ENCODE measurements at places on chromosomes 7 and 10.

DNA sequence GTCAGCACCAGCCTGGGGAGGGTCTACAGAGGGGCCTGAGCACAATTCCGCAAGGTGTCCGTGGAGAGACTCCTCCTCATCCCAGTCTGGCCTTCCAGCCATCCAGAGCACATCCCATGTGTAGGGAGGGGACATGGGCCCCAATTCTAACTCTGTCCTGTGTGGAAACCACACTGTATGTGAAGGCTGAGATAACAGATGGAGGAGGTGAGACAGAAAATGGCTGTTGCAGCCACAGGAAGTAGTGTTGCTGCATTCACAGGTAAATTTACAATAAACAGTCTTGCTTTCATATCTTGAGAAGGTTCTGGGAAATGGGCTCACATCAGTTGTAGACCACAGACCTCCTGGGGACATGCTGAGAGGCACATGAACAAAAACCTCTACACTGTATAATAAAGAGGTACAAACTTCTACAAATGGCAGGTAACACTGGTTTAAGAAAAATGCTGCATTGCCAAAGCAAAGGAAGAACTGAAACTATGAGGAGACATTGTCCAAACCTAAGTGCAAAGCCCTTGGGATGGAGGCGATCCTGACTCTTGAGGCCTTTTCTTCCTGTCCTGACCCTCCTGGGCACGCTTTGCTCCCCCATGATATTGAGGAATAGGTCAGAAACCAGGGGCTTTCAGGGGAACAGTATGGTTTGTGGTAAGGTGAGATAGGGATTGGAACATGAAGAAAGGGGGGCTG, 21.6 kb upstream of the GIMAP2 start:
- no peak for DNase-seq

DNA sequence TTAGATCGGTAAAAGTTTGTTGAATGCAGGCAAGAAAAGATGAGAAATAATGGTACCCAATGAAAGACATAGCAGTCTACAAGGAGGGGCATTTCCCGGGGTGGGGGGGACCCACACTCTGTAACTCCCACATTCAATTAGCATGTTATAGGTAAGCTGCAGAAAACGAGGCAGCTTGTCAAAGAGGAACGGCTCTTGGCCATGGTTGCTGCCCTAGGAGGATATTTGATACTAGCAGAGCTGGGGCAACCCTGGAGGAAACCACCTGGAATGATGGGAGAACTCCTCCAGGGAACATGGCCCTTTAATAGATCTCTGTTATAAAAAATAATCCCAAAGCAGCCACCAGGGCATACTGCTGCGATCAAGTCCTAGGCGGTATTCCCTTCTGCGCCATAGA, 98.5 kb downstream of the EGFR start:
- no peak for DNase-seq

- no peak for DNase-seq
Measured at GRCh38 chr7:69598487-69599285, 411 bp downstream of the AUTS2 start.

DNA sequence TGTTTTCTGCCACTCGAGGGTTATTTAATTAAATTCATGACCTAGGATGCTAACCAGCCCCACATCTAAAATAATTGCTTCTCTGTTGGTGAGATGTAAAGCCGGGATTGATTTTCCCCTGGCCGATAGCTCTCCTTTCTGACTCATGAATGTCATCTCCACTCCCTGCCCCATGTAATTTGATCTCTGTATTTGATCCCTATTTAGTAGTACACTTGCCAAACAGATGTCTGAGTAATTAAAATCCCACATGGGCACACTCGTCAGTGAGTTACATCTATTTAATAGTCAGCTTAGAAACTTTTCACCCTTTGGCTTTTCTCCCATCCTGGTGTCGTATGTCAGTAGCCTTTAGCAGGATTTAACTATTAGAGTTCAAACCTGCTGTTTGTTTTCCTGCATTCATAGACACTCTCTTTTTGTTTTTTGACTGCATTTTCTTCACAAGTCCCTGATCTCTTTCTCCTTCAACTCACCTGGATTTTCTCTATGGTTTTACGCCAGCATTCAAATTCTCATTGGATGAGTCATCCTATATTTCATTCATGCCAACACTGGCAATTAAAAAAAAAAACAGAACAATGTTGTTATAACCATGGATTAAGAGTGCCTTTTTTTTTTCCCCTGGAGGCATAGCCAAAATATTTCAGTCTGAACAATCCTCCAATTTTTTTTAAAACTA, 82.7 kb downstream of the SPAG6 start:
- DNase-seq = no peak

GRCh38 chr7:138126928-138127327, 50.7 kb downstream of the AKR1D1 start:
- DNase-seq = no peak

GRCh38 chr7:100588438-100588837, 2.3 kb downstream of the FBXO24 start:
- no peak for DNase-seq
